ENCODE measurements at places on chromosomes 3 and 15.

DNA sequence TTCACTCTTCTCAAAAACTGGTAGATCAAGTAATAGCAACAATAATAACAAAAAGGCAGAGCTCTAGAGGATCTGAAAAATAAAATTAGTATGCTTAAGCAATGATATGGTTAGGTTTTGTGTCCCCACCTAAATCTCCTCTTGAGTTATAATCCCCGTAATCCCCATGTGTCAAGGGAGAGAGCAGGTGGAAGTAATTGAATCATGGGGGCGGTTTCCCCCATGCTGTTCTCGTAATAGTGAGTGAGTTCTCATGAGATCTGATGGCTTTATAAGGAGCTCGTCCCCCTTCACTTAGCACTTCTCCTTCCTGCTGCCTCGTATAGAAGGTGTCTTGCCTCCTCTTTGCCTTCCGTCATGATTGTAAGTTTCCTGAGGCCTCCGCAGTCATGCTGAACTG, 60.2 kb upstream of the ABHD2 start:
- no peak for DNase-seq

DNA sequence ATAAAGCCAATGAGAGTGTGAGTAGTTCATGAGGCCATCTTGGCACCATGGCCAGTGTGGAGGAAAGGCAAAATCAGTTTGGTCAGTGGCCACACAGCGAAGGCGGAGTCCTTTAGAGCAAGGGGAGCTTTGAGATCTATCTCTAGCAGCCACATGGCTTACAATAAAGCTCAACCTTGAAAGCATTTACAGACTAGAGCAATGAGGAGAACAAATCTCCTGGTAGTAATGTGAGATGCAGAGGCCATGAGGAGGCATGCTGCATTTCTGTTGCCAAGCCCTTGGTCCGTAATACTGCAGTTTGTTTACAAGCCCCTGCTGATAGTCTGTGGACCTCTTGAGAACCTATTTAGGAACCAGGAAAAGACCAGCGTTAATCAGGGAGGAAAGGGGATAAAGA, 381.5 kb upstream of the C2CD4B start:
- no peak for DNase-seq

DNA sequence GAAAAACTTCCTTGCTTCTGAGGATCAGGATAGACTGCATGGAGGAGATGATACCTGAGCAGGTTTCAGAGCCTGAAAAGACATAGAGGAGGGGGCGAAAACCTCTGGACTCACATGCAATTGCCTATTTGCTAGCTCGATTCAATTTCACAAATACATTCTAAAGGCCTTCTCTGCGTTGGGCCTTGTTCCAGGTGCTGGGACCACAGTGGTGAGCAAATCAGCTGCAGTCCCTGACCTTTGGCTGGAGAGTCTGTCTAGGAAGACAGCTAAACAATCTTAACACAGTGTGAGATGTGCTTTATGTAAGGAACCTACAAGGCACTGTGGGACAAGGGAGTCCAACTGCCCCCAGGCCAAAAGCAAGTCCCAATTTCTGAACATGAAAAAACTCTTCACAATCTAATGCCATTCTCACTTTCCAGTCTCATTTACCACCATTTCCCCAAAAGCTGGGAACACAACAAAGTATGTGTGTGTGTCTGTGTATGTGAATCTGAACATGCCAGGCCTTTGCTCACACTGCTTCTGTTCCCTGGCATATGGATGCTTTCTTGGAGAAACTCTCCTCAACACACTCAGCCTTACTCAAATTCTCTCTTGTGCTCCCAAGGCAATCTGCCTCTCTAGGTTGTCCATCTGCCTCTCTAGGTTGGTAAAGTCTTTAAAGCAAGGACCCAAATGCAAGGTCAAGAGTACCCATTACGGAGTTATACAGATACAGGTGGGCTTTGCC, 2.1 kb upstream of the PCCB start:
- DNase-seq, result no peak

DNA sequence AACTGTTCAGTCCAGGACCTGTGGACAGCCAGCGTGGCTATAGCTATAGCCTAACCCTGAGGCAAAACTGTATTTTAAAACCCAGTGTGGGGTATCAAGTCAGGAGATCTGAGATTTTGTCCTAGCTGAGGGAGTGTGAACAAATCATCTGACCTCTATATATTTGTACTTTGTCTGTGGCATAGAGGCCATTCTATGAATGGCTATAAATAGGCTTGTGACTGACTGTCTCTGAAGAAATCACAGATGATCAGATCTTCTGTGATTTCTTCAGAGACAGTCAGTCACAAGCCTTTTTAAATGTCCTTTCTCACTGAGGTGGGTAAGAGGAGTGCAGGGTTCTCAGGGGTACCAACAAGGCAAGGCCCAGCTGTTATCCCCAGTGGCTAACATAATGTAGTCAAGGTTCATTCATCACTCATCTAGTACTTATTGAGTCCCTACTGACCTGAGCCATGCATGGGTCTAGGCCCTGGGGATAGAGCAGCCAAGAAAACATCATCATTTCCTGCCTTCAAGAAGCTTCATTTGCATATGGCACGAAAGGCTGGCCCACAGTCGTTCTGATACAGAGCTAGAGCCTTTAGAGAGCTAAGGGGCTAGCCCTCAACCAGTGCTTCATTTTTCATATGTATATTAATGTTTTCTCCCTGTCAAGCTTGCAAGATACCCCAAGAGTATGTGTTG, 53.3 kb downstream of the TIPARP start:
- no peak for DNase-seq

DNA sequence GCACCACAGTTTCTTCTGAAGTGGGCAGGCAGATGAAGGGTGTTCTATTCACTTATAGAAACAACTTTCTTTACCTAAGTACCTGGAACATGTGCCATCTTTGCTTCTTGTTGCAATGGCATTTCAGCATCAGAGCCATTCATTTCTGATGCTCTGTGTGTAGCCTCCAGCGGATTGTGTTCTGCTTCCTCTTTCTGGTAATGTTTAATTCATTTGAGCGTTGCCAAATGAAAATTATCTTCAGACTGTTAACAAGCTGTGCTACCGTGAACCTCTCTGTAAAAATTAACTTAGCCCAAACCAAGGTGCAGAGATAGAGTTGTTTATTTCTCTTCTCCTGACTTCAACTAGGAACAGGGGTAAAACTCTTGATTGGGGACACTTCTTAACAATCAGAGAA, 302.0 kb downstream of the EDEM1 start:
- no peak for DNase-seq

DNA sequence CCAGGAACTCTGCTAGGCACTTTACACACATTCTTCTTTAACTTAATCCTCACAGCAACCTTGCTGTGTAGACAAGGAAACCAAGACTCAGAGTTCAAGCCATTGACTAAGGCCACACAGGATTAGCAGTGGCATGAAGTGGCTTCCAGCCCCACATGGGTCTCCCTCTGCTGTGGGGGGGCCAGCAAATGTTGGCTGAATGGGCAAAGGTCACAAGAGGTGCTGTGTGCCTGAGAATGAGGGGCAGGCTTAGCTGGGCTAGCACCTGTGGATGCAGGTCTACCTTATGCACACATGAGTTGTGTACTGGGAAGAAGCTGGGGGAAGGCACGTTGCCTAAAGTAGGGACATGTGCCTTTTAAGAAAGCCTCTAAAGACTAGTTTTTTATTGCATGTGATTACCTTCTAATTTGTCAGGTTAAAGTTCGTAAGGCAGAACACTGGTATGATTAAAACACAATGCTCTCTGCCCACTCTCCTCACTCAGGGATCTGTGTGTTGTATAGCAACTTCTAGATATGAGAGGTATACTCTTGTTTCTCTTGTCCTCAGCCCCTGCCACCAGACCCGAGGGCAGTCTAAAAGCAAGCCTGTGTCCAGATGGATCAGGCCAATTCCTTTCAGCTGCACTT, 10.9 kb downstream of the BAHD1 start:
- DNase-seq, result no peak

- no peak for DNase-seq
These were observed 225.6 kb downstream of the RBMS3 start for GRCh38 chr3:29506502-29506901.

- no peak for DNase-seq
These were observed 553 bp upstream of the TNNC1 start for GRCh38 chr3:52454250-52454937.

GRCh38 chr3:154794814-154795445, 285.2 kb upstream of the MME start:
- no peak for DNase-seq

DNA sequence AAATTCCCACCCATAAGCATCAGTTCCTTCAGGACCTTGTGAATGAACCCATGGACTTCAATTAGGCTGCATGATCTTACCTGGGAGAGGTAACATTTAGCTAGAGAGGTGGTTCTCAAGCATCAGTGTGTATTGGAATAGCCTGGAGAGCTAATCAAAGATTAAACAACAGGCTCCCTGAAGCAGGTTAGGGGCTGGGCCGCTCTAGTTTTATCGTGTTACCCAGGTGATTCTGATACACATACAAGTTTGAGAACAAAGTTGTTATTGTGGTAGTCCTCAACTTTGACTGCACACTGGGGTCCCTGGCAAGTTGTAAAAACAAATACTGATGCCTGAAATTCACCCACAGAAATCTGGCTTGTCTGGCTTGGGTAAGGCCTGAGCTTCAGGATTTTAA, 31.2 kb downstream of the MYH15 start:
- no peak for DNase-seq

- peak; percentile 30 for DNase-seq
These were observed 162.2 kb downstream of the VGLL4 start for GRCh38 chr3:11481556-11481955.

DNA sequence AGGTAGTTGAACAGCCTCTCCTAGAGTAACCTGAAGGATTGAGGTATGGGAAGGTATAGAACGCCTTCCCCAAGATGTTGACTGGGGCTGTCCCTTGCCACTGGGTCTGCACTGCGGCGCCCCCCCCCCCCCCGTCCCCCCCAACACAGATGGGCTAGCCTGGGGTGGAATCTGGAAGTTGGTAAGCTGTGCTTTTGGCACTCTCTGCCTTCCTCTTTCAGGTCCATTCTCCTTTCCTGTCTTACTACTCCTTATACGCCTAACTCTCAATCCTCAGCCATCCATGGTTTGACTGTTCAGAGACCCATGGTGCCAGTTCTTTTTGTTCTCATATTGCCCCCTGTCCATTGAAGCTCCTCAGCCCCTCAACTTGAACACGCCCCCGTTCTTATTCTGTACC, 42.8 kb downstream of the MAP2K1 start:
- no peak for DNase-seq

GRCh38 chr3:105118905-105119304, 247.8 kb upstream of the ALCAM start:
- no peak for DNase-seq

- no peak for DNase-seq
These were observed 62.2 kb downstream of the UMPS start for GRCh38 chr3:124792341-124793040.

- DNase-seq, result no peak
These were observed 21.2 kb downstream of the ZNF710 start for GRCh38 chr15:90022345-90022744.

GRCh38 chr3:126995254-126995780, 12.4 kb downstream of the PLXNA1 start:
- DNase-seq, result no peak

DNA sequence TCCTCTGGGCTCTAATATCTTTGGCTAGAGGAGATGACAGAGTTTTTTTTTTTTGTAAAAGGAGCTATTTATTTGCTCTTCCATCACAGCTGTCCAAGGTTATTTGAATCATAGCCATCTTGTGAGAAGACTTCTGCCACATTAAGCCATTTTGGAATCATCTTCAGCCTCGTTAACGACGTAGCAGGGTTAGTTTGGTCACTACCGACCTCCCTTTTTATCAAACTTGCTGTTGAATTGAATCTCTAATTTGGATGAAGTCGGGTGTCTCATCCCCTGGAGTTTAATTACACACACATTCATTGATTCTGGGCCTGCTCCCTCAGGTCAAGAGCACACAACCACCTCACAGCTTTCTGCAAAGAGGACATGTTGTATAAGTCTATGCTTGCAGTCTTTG, 238.7 kb downstream of the CPNE4 start:
- DNase-seq, result no peak

DNA sequence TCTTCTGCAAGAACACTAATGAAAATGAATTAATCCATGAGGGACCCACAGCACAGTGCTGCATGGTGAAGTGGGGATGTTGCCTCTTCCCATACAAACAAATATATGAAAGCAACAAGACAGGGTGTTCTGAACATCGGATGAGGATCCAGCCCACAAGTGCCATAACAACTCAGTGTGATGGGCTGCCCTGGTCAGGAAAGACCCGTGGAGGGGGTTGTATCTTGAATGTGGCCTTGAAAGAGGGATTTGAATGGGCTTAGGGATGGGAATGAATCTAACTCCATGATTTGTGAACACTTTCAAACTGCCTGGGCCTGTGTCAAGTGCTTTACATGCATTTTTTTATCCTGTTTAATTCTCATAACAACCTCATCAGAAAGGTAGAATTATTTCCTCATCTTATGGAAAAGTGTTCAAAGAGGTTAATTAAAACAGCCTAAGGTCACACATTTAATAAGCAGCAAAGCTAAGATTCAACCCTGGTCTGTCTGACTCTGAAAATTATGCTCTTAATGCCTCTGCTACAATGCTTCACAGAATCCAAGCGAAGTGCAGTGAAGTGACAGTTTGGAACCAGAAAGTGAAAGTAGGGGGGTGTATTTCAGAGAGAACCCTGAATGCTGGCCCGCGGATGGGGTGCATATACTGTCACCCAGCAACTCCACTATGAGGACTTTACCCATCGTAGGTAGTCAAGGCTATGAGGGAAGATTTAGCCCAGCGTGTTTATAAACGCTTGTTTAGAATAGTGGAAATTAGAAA, 65.6 kb upstream of the HEG1 start:
- no peak for DNase-seq

DNA sequence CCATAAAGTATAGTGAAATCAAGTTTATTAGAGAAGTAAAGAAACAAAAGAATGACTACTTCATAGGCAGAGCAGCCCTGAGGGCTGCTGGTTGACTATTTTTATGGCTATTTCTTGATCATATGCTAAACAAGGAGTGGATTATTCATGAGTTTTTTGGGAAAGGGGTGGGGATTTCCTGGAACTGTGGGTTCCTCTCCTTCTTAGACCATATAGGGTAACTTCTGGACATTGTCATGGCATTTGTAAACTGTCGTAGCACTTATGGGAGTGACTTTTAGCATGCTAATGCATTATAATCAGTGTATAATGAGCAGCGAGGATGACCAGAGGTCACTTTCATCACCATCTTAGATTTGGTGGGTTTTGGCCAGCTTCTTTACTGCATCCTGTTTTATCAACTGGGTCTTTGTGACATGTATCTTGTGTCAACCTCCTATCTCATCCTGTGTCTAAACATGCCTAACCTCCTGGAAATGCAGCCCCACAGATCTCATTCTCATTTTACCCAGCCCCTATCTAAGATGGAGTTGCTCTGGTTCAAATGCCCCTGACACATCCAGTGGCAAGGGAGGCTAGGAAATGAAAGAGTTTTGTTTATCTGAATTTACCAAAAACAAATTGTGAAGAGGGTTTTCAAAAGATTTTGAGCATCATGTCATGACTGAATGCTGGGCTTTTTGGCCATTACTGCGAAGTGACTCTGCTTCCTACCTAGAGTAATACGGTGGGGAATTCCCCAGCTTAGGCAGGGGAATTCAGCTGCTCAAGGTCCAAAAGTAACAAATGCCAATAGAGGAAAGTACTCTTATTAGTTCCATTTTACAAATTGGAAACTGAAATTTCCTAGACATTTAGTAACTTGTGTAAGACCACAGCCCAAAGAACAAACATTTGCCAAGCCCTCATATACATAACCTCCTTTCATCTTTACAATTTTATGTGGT, 6.2 kb upstream of the SPSB4 start:
- no peak for DNase-seq

Measured in femur (tissue), 1 donor.